ENCODE measurements at places on chromosomes 16 and 17.

GRCh38 chr17:17141860-17142552 is 64.1 kb downstream of the PLD6 start:
- peak; percentile 23 for DNase-seq

GRCh38 chr17:28482551-28483199 is 9.2 kb downstream of the SLC13A2 start:
- no peak for DNase-seq

DNA sequence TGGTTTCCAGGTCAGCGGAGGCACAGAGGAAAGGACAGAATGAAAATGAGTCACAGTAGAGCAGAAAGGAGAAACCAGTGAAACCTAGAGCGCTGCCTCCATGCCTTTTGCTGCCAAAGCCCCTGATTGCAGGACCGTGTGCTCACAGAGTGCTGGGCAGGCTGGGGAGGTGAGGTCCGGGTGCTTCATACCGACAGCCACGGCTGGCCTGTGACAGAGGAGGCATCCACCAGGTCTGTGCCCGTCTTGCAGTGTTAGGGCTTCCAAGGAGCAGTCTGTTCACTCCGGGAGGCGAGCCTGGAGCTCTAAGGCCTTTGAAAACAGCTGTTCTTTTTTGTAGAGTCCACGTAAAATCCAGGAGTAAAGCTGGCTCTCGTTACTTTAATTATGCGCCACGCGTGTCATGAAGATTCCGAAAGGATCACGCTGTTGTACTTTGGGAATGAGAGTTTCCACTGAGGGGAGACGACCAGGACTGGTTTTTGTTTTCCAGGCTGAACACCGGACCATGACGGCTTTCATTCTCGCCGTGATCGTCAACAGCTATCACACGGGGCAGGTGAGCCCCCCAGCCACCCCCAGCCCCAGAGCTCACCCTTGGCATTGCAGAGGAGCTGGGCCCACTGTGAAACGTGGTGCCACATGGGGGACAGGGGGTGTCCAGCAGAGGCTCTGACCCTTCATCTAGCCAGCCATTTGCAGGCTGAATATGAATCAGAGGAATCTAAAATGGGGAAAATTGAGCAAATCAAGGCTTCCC is 108.5 kb upstream of the CHMP6 start:
- no peak for DNase-seq

DNA sequence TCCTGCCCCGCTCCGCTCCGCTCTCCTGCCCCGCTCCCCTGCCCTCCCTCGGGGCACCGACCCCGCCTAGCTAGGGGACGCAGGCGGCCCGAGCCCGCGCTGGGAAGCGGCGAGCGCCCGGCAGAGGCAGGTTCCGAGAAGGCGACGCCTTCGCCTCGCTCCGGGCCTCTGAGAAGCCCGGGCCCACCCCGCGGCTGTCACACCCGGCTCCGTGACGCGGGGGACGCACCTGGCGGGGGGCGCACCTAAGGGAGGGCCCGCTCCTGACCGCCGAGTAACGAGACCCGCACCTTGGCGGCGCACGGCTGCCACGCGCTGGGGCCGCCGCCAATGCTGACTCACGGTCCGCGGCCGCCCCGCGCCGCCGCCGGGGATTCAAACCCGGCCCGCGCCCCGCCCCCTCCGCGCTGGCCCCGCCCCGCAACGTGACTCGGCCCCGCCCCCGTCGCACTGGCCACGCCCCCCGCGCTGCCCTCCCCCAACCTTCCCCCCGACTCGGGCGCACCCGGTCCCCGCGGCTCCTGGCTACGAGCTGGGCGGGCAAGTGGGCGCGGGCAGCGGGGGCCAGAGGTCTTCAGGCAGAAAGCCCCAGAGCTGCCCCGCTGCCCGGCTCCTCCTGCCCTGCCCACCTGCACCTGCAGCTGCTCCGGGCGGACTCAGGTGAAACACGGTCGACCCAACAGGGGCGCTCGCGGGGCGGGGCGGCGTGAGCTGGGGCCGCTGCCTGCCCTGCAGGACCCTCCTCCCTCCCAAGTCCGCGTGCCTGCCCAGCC is 27.8 kb downstream of the GNPTG start:
- DNase-seq, result peak; percentile 57

- no peak for DNase-seq
Observed at GRCh38 chr17:79646721-79647455, 36.0 kb upstream of the RBFOX3 start.

- DNase-seq, result no peak
Observed at GRCh38 chr17:39632153-39632941, 4.6 kb upstream of the STARD3 start.

DNA sequence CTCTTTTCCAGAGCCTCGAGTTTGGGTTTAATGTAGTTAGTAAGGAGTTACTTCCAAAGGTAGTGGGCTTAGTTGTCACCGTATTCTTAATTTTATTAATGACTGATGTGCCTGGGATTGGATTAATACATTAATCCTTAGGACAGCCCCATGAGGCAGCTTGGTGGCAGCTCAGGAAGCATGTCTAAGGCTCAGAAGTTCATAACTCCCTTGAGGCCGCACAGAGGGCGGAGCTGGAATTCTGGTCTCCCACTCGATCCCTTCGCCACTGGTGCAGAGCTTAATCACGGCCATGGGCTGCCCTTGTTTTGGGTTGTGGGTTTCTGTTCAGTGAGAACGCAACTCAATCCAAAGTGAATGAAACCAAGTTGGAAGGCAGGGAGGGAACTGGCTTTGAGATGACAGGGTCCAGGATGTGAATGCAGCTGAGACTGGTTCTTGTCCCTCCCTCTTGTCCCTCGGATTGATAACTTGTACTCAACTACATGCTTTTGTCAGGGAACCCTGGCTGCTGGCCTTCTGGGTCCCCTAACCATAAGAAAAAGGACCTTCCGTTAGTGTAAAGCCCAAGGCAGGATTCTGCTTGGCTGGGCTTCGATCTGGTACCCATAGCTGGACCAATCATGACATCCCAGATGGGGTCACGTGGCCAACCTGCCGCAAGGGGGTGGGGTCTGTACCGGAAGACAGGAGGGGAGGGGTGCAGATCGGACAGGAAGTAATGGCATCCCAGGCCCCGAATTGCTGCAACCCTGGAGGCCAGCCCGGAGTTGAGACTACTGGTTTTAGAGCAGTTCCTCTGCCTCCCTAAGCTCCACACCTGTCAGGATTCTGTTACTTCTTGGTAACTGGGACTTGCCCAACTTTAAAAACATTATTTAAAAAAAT is 45.4 kb downstream of the SNX20 start:
- DNase-seq, result no peak

DNA sequence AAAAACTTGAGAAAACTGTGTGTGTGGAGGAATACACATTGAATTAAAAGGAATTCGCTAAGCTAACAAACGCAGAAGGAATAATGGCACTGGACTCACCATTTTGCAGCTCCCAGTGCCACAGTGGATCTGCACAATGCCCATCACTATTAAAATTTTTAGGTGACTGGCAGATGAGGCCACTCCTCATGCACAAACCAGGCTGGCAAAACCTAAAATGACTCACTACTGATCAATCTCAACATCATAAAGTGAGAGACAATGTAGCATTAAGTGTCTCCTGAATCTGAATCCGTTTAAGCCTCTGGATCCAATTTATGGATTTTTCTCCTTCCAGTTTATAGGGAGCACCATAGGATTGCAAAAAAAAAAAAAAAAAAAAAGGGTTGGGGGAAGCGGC is 20.6 kb downstream of the MYH10 start:
- DNase-seq, result no peak

GRCh38 chr16:84959784-84960417 is 51.4 kb downstream of the ZDHHC7 start:
- no peak for DNase-seq
